Anterior cingulate cortex (tissue), 58 donors: ENCODE measurements at places on chromosomes 13 and 19.

GRCh38 chr19:11265785-11266236, 3.5 kb upstream of the DOCK6 start:
- no peak for DNase-seq

- no peak for DNase-seq
Measured at GRCh38 chr19:20171285-20171684, 4.3 kb downstream of the ZNF486 start.

- DNase-seq = no peak
Measured at GRCh38 chr13:44112700-44113329, 233.1 kb downstream of the LACC1 start.

GRCh38 chr13:114071410-114071809, 61.0 kb downstream of the RASA3 start:
- DNase-seq = no peak

DNA sequence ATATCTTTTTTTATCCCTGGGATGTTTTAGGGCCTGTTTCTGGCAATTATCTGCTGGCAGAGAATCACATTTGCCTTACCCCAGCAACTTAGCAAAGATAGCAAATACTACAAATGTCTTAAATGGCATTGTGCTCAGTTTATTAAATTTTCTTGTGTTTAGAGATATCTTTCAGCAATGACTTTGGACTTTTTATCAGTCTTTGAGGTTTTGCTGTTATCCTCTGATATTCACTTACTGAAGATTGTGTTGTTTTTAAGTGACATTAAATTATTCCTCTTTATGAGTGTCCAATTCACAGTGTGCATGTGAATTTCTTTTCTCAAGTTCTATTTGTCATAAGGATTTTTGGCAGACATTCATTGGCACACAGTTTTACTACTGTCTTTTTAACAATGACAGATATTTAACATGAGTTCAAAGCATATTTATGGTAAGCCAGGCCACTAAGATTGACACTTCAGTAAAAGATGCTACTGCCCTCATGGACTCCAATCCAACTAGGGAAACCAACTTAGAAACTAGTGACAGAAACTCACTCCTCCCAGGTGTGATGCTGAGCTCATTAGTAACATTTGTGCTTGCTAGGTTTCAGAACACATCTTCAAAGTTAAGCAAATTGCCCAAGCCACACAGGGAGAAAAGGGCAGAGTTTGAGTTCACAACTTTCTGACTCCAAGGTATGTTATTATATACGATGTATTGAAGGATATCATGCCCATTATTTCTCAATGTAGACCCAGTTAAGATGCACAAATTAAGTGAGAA, 481.9 kb downstream of the GPC6 start:
- DNase-seq = no peak

DNA sequence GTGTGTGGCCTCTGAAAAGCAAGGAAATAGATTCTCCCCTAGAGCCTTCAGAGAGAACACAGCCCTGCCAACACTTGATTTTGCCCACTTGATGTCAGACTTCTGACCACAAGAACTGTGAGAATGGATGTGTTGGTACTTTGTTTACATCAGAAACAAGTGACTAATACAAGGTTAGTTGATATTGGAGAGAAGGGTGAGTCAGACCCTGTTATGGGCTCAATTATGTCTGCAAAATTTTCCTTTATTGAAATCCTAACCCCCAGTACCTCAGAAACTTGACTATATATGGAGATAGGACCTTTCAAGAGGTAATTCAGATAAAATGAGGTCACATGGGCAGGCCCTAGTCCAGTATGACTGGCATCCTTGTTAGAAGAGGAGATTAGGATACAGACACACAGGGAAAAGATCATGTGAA, 226.7 kb downstream of the RFC3 start:
- no peak for DNase-seq

DNA sequence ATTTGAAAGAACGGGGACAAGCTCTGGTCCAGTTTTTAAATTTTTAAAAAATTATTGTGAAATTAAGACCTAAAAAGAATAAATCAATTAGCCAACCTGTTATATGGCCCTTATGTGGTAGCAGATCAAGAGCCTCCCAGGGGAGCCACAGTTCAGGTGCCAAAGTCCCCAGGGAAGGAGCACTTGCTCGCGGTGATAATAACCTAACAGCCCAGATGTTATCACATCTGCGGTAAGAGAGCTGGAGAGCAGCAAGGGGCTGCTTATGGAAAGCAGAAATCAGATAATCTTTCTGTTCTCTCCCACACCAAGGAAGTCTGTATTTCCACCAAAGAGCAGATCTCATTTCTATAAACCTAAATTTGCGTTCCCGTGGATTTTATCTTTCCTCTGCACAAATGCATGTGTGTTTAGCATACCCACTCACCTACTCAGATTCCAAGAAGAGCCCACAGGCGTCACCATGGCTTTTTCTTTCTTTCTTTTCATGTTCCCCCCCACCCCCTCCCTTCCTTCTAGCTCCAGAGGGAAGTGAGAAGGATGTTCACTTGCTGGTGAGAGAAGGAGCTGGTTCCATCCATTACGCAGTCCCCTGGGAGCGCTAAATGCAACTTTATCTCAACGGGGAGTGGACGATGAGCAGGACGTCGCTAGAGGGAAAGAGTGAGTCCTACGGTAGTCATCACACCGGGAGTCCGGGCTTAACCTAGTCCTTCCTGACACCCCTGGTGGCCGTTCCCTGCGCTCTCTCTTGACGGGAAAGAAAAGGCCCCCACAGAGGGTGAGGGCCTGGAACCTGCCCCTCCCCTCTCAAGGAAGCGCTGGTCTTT, 1.6 kb upstream of the POU4F1 start:
- no peak for DNase-seq

DNA sequence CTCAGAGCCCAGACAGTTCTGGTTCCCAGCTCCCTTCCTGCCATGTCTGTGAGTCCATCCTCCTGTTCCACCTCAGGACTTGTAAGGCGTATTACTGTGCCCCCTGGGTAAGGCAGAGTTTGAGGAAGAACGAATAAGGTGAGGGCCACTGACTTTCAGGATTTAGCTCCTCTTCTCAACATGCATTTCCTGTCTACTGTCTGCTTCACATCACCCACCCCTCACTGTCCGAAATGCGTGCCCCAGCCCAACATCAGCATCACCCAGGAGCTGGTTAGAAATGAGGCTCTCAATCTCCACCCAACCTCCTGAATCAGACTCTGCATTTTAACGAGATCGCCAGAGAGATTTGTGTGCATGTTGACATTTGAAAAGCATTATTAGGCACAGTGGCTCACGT, 44.4 kb downstream of the IRS2 start:
- no peak for DNase-seq

GRCh38 chr13:98371516-98372023, 194.5 kb upstream of the RNF113B start:
- DNase-seq = no peak

DNA sequence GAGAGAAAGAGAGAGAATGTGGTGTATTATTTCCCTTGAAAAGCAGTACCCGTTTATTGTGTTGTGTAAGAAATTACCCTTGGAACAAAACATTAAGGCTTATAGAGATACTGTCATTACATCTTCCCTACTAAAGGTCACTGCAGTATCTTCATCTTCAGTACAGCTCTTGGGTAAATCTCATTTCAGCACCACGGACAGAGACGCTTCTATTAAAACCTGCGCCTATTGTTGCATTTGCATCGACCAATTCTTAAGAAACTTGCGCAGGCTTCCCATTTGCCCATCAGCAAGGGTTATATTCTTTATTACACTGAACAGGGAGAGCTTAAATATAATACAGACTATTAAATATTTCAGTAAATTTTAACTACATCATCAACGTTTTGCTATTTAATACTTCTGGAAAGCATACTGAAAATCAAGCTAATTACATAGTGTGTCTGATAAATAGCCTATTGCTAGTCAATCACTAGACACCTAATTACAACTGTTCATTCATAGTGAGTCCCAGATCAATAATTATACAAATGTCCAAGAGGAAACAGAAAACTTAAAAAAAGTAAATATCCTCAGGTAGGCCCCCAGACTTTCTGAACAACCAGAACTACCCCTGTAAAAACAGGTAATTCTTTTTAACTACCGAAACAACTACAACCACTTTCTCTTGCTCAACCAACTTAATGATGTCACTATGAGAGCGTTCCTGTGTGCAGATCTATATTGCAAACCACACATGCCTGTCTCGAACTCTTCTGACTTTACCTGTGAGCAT, 350.6 kb downstream of the LIG4 start:
- DNase-seq = no peak

GRCh38 chr13:39931505-39931904, 276.0 kb downstream of the COG6 start:
- no peak for DNase-seq
